NCI-H2171 (cell line): ENCODE measurements at places on chromosomes 12 and 14.

DNA sequence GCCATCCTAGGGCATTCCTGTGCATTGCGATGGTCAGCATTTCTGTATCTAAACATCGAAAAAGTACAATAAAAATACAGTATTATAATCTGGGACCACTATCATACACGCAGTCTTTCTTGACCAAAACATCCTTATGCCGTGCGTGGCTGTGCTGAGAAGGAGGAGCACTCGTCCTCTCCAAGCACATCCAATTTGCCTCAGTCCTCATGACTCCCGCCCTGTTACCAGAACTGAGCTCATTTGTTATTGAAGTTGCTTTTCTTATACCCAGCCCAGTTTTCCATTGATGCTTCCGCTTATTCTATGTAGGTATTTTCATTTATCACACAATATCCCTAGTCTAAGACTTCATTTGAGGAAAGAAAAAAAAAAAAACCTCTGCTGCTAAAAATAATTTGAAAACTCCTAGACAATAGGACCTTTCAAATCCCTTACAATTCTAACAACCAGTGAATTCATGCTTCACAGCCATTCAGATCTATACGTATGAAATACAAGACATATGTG, 236.9 kb upstream of the PLEKHG7 start:
- no peak for DNase-seq

DNA sequence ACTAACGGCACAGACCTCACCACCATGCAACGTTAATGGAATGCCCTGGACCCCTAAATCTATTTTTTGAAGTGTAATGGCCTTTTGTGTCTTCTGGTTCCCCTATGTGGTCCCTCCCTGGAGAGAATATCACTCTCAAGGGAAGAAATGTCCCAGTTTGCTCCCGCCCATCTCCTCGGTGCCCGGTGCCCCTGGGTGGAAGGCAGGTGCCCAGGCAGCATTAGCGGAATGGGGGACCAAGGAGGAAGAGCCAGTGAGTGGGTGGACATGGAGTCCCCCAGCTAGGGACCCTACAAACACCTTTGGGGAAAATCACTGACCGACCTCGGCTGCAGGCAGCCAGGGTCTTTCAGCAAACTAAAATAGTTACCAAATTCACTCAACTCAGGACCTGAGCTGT, 212.1 kb upstream of the RTL1 start:
- DNase-seq, result no peak

GRCh38 chr12:39990122-39991101, 115.5 kb downstream of the SLC2A13 start:
- no peak for DNase-seq

GRCh38 chr12:80472911-80473500, 29.0 kb downstream of the PTPRQ start:
- DNase-seq, result peak; percentile 20

DNA sequence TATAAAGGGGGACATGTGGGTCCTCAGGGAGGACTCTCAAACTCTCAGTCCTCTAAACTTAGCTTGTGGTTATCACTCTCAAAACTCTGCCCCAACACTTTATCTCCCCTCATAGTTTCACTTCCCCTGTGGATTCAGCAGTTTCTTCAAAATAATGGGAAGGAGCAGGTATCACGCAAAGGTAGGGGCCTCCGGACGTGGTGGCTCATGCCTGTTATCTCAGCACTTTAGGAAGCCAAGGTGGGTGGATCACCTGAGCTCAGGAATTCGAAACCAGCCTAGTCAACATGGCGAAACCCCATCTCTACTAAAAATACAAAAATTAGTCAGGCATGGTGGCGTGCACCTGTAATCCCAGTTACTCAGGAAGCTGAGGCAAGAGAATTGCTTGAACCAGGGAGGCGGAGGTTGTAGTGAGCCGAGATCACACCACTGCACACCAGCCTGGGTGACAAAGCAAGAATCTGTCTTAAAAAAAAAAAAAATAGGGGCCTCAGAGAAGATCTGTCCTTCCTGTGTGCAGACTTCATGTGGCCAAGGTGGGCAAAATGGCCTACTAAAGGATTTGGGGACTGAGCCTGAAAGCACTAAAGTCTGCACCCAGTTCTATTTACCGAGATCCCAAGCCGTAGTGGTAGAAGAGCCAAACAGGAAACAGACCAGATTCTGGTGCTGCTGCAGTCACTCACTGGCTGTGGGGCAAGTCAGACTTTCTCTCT, 6.4 kb downstream of the ITGB7 start:
- no peak for DNase-seq

DNA sequence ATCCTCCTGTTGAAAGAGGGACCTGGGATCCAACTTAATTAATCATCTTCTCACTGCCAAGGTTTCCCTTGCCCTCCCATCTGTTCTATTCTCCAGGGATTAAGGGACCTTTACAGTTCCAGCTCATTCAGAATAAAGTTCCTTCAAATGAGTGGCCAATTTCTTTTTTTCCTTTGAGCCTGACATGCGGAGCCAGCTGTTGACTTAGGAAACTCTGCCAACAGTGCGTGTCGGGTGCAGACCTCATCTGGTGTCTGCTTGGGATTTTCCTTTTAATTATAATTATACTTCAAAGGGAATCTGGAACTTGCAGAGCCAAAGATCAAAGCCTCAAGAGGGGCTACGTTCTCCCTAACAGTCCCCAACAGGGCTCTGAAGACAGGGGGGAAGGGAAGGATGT, 64.8 kb downstream of the CCDC60 start:
- DNase-seq, result peak; percentile 93

- no peak for DNase-seq
Measured at GRCh38 chr12:131378176-131378842, 332.6 kb upstream of the SFSWAP start.
